ENCODE measurements at places on chromosomes 5 and 9. TPM values are rescaled to one million over a fixed set of nuclear protein-coding genes. Genes with fewer than 3 reads are reported as not detected.

SH3TC2 gene
- polyA plus RNA-seq: 0.99 TPM

LCN15 gene
- polyA plus RNA-seq: not detected

MARCHF3 gene
- polyA plus RNA-seq: 9.2 TPM

TLR4 gene
- 5.6 TPM for polyA plus RNA-seq

GRCh38 chr5:74665273-74665672 is 19.8 kb upstream of the HEXB start:
- DNase-seq: no peak

GRCh38 chr5:142358121-142358520 is 33.3 kb upstream of the SPRY4 start:
- no peak for DNase-seq

DNA sequence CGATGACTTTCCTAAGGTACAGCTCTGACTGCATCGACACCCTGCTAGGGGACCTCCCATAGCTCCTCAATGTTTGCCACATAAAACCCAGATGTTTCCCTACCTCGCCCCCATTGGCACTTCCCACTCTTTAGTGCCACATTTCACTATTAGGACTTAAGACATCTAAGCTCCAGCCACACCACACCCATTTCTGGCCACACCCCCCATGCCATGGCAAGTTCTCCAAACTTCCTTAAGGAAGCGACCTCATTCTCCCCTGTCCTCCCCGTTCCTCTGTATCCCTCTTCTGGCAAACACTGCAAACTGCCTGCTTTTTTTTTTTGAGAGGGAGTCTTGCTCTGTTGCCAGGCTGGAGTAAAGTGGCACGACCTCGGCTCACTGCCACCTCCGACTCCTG is 62.9 kb downstream of the USP20 start:
- no peak for DNase-seq

GRCh38 chr5:135161221-135161620 is 127.2 kb upstream of the PITX1 start:
- DNase-seq: no peak

DNA sequence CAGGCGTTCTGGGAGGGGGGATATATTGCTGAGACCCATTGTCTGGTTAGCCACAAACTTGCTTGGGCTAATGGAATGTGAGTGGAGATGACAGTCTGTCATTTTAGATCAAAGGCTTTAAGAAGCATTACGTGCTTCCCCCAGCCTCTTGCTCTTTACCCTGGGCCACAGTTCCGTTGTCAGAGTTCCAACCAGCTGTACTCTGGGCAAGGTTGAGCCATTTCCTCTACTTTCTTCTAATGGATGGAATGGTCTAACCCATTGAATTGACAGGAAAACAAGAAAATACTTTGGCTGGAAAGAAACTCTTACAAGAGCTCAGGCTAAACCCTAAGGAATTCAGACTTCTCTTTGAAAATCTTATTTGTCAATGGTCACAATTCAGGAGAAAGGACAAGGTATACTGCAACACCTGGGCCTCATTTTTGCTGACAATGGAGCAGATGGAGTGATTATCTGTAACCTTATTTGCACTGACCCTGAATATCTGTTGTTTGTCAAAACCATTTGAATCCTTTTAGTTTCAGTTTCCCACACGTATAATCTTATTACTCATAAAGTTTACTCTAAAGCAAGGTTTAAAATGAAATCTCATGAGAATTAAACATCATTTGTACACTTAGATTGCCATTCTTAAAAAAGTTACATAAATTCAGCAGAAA is 231.4 kb downstream of the PDE4D start:
- DNase-seq: no peak

- DNase-seq: no peak
Observed at GRCh38 chr5:5293029-5293428, 129.4 kb upstream of the ICE1 start.

DNA sequence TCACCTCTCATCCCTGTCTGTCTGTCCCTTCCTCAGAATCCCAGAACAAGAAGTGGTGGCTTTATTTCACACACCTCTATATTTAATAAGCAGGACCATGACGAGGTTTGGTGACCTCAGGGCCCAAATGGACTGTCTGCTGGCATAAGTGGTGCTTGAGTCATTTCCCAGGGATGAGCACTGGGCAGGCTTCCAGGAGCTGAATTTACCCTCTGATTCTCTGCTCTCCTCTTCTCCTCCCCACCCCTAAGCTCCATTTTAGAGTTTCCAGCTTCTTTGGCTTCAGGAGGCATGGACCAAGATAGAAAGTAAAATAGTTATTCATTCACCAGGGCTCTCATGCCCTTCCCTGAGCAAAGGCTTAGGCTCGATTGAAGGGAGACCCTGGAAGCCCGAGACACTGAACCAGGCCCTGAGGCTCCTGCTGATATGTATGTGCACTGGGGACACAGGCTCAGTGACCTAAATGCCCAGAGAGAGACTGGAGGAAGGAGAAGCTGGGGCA is 69.1 kb downstream of the PPARGC1B start:
- no peak for DNase-seq

DNA sequence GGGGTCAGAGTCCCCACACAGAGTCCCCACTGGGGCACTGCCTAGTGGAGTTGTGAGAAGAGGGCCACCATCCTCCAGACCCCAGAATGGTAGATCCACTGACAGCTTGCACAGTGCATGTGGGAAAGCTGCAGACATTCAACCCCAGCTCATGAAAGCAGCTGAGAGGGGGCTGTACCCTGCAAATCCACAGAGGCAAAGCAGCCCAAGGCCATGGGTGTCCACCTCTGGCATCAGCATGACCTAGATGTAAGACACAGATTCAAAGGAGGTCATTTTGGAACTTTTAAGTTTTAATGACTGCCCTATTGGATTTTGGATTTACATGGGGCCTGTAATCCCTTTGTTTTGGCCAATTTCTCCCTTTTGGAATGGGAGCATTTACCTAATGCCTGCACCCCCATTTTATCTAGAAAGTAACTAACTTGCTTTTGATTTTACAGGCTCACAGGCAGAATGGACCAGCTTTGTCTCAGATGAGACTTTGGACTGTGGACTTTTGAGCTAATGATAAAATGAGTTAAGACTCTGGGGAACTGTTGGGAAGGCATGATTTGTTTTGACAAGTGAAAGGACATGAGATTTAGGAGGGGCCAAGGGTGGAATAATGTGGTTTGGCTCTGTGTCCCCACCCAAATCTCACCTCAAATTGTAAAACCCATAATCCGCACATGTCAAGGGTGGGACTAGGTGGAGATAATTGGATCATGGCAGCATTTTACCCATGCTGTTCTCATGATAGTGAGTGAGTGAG is 56.3 kb upstream of the ITGA1 start:
- DNase-seq: no peak

GRCh38 chr9:118686959-118687358 is 682.3 kb downstream of the BRINP1 start:
- no peak for DNase-seq

DNA sequence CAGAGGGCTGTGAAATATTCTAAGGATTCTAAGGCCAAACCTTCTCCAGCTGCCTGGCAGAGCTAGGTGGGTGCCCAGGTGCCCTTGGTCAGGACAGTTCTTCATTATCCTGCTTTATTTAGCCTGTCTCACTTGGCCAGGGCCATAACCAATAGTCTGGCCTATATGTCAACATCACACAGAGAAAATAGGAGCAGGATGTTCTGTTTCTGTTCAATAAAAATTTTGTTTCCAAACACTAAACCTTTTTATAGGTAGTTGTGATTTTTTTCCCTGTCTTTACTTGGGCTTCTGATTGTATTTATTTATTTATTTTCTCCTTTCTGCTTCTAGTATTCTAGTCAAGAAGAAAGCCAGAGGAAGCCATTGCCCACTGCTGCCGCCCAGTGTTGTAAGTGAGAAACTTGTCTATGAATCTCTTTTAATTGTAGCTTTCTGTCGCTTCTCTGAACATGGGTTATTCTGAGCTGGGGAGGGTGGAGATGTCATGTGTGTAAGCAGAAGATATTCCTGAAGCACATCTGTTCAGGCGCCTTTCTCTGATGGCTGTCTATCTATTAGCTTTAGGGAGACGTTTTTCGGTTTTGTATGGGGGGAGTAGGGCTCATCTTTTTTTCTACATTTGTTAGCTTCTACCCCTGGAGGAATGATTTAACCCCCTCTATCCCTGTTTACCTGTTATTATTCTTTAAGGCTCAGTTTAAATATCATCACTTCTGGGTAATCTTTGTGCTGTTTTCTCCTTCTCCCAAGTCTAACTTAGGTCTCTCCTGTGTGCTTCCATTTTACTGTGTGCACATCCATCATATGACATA is 97.1 kb downstream of the UNC13B start:
- DNase-seq: peak; percentile 60
